ENCODE measurements at places on chromosomes 6 and 20. TPM values are rescaled to one million over a fixed set of nuclear protein-coding genes. Genes with fewer than 3 reads are reported as not detected.

Gene ARFGEF3
- total RNA-seq = 0.07 TPM

Gene VNN1
- total RNA-seq = not detected

Gene TFAP2A
- 0.40 TPM for total RNA-seq

Gene PRSS16
- total RNA-seq = 12.1 TPM

Gene CAGE1
- total RNA-seq = 0.11 TPM

Gene DEFB126
- not detected for total RNA-seq

Gene RFX6
- not detected for total RNA-seq

Gene NDUFAF4
- 142 TPM for total RNA-seq

Gene WFDC6
- not detected for total RNA-seq

GRCh38 chr6:32865724-32866443 lies 11.9 kb downstream of the PSMB9 start:
- no peak overlapping the region for H3K27ac ChIP-seq
- no peak overlapping the region for H3K4me3 ChIP-seq
- H3K36me3 ChIP-seq = no peaks in the 10 kb centered on the region
- H3K4me1 ChIP-seq = no peaks in the 10 kb centered on the region
- no peak for DNase-seq

GRCh38 chr20:36861625-36861874 lies 14.4 kb upstream of the TLDC2 start:
- H3K27ac ChIP-seq = peak overlapping the region; percentile 76
- H3K36me3 ChIP-seq = peaks cover 41% of the 10 kb centered on the region
- peaks cover 39% of the 10 kb centered on the region for H3K4me1 ChIP-seq
- no peak for DNase-seq
- H3K27me3 ChIP-seq = no peaks in the 10 kb centered on the region
- H3K4me3 ChIP-seq = peak overlapping the region; percentile 75

DNA sequence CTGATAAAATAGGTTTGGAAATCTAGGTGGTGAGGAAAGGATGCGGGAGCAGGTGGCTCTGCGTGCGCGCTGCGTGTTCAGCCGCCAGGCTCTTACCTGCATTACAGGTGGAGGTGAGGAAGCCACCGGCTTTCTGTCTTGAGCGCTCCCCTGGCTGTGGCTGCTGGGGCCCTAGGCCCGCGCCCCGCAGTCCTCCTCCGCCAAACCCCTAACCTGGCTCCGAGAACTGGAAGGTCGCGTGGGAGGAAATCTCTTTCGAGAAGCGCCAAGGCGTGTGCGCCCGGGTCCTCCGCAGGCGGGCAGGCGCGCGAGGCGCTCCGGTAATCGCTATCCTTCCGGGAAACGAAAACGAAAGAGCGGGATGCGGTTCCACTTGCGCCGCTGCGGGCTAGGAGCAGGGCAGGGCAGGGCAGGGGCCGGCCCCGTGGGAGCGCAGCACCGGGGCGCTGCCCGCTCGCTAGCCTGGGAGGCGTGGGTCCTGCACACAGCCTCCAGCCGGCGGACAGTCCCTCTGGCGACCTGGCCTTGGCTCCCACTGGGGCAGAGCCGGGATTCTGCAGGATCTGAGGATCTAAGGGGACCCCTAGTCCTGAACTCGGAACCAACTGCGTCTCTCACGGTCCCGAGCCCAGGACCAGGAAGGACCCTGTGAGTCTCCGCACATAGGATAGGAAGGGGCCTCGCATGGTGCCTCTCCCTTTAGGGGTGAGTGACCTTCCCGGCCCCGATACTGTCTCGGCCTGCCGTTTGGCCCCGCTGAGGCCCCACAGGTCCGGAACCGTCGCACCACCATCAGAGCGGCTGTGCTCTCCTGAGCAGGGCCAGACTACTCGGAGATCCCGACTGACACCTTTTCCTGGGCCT lies at the start of gene ETV7:
Gene ETV7 (minus strand): TSS at position 230 of the 864 bp plus-strand sequence. CDS start 128 bp downstream, at position 102.
- H3K4me1 ChIP-seq = peaks cover 17% of the 10 kb centered on the region
- H3K27ac ChIP-seq = no peak within 1 kb of the TSS
- H3K36me3 ChIP-seq = no peaks in the 10 kb centered on the region

- peaks cover 25% of the 10 kb centered on the region for H3K4me1 ChIP-seq
- H3K36me3 ChIP-seq = no peaks in the 10 kb centered on the region
- no peak overlapping the region for H3K4me3 ChIP-seq
- H3K27ac ChIP-seq = no peak overlapping the region
These were observed 69.1 kb upstream of the PRSS16 start for GRCh38 chr6:27178407-27178730.

- DNase-seq = no peak
- no peak overlapping the region for H3K4me3 ChIP-seq
- no peak overlapping the region for H3K27ac ChIP-seq
- H3K36me3 ChIP-seq = peaks cover 18% of the 10 kb centered on the region
These were observed 55.4 kb downstream of the SYNJ2 start for GRCh38 chr6:158037021-158037420.

DNA sequence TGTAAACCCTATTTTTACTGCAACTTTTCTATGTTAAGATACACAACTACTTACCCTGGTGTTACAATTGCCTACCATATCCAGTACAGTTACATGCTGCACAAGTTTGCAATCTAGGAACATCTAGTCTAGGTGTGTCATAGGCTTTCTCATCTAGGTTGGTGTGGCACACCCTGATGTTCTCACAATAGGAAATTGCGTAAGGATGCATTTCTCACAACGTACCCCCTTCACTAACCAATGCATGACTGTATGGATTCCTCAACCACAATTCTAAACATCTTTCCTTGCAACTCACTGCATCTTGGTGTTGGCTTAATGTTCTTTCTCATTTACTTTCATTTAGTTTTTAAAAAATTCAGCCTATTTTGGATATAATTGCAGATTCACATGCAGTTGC lies 31.6 kb downstream of the GJA10 start:
- peaks cover 6% of the 10 kb centered on the region for H3K4me1 ChIP-seq
- no peak overlapping the region for H3K4me3 ChIP-seq
- peaks cover 23% of the 10 kb centered on the region for H3K27me3 ChIP-seq
- no peaks in the 10 kb centered on the region for H3K36me3 ChIP-seq
- DNase-seq = no peak

GRCh38 chr6:50455029-50455428 lies 258.3 kb upstream of the TFAP2D start:
- no peak overlapping the region for H3K4me3 ChIP-seq
- no peak for DNase-seq
- no peaks in the 10 kb centered on the region for H3K4me1 ChIP-seq
- no peaks in the 10 kb centered on the region for H3K27me3 ChIP-seq

- H3K4me3 ChIP-seq = peak overlapping the region; percentile 74
- peak overlapping the region; percentile 77 for H3K27ac ChIP-seq
- no peaks in the 10 kb centered on the region for H3K36me3 ChIP-seq
- H3K4me1 ChIP-seq = peaks cover 9% of the 10 kb centered on the region
These were observed 5.3 kb upstream of the HMGN4 start for GRCh38 chr6:26532699-26533531.

GRCh38 chr6:111776236-111777221 lies 96.7 kb downstream of the FYN start:
- no peak overlapping the region for H3K27ac ChIP-seq
- peaks cover 11% of the 10 kb centered on the region for H3K4me1 ChIP-seq
- H3K4me3 ChIP-seq = no peak overlapping the region
- no peaks in the 10 kb centered on the region for H3K36me3 ChIP-seq

DNA sequence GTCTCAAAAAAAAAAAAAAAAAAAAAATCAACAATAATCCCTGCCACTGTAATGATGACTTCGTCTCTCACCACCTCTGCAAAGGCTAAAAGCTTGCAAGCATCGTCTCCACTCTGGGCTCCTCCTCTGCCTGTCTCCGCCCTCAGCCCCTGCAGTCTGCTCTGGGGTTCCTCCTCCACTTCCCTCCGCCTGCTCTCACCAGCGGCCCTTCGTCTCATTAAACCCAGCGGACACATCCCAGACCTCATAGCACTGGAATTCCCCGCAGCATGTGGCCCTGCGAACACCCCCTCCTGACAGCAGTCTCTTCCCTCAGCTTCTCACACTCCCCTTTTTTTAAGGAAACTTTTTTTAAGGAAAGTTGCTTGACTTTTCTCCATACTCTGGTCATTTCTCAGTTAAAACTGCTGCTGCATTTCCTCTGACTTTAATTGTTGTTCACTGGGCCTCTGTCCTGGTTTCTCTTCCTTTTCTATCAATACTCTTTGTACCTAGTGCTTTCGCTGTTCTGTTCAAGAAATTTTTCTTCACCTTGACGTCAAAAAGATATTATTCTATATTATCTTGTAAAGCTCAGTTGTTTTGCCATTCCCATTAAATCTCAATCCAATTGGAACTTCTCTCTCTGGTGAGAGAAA lies 70.9 kb upstream of the PLEKHG1 start:
- no peaks in the 10 kb centered on the region for H3K4me1 ChIP-seq
- H3K27me3 ChIP-seq = peaks cover 46% of the 10 kb centered on the region
- H3K36me3 ChIP-seq = no peaks in the 10 kb centered on the region
- no peak overlapping the region for H3K27ac ChIP-seq
- no peak for DNase-seq

DNA sequence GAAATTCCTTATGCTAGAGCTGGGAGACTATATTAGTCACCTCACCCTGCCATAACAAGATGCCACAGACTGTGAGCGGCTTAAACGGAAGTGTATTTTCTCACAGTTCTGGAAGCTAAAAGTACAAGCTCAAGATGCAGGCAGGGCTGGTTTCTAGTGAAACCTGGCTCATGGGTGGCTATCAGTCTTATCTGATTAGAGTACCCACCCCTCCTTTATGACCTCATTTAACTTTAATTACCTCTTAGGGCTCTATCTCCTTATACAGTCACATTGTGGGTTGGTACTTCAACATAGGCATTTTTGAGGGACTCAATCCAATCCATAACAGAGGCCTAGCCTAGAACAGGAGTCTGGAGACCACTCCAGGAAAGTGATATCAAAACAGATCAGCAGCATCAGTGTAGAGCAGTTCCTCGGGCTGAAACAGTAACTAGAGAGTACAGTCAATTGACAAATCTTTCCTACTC lies 2.3 kb upstream of the SNRNP48 start:
- peaks cover 30% of the 10 kb centered on the region for H3K27me3 ChIP-seq
- peaks cover 7% of the 10 kb centered on the region for H3K36me3 ChIP-seq
- no peak overlapping the region for H3K27ac ChIP-seq
- DNase-seq = no peak
- peaks cover 8% of the 10 kb centered on the region for H3K4me1 ChIP-seq

GRCh38 chr6:21244897-21245470 lies 348.6 kb upstream of the SOX4 start:
- H3K27me3 ChIP-seq = no peaks in the 10 kb centered on the region
- H3K4me1 ChIP-seq = no peaks in the 10 kb centered on the region
- H3K27ac ChIP-seq = no peak overlapping the region
- no peak for DNase-seq
- H3K4me3 ChIP-seq = no peak overlapping the region

DNA sequence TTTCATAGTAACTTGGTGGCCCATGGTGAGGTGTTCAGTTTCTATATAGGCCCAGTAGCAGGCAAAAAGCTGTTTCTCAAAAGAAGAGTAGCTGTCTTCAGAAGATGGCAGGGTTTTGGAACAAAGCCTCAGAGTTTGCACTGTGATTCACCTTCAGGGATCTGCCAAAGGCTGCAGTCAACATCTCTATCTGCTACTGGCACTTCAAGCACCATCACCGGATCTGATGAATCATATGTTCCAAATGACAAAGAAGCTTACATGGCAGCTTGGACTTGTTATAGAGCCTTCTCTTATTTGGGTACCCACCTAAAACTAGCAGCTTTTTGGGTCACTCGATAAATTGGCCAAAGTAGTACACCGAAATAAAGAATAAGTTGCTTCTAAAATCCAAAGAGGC lies 39.5 kb downstream of the PKIB start:
- no peak overlapping the region for H3K27ac ChIP-seq
- no peaks in the 10 kb centered on the region for H3K36me3 ChIP-seq
- H3K4me1 ChIP-seq = no peaks in the 10 kb centered on the region
- H3K27me3 ChIP-seq = no peaks in the 10 kb centered on the region
- no peak overlapping the region for H3K4me3 ChIP-seq
- no peak for DNase-seq

GRCh38 chr6:16822975-16823717 lies 61.9 kb upstream of the ATXN1 start:
- no peaks in the 10 kb centered on the region for H3K36me3 ChIP-seq
- H3K4me1 ChIP-seq = no peaks in the 10 kb centered on the region
- H3K4me3 ChIP-seq = no peak overlapping the region

GRCh38 chr6:25042036-25042521 lies 106.3 kb upstream of the RIPOR2 start:
- no peaks in the 10 kb centered on the region for H3K4me1 ChIP-seq
- no peaks in the 10 kb centered on the region for H3K27me3 ChIP-seq
- H3K4me3 ChIP-seq = no peak overlapping the region

DNA sequence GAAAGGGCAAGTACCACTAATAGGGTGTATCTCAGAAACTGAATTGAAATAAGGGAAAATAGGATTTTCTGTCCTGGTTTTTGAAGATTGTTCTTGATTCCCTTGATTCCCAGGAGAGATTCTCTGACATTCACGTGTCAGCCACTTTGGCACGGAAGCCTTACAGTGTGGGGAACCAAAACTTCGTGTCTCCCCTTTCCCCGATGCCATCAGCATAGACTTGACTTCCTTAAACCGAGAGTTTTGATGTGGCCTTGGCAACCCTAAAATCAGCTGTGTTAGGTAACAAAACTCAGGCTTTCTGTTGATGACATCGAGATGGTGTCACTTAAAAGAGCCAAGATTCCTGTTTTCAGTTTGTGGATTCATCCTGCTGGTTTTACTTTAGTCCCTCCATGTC lies 7.5 kb downstream of the HMGN4 start:
- H3K27me3 ChIP-seq = no peaks in the 10 kb centered on the region
- H3K27ac ChIP-seq = no peak overlapping the region
- peaks cover 4% of the 10 kb centered on the region for H3K4me1 ChIP-seq

DNA sequence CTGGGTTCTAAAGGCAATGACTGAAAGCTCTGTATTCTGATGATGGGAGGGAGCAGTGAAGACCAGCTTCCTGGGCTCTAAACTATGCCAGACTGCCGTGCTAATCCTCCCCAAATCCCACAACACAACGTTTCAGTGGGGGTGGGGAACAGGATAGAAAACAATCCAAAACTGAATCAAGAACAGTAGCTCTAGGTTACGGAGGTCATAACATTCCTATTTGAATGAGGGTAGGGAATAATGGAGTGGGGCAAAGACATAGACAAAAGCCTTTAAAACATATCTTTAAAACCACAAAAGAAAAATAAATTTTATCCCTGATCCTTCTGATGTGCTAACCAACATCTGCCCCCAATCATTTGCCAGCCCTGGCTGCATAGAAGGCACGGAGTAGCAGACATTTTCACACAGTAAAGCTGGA lies 7.8 kb downstream of the USP49 start:
- no peaks in the 10 kb centered on the region for H3K4me1 ChIP-seq
- no peak overlapping the region for H3K27ac ChIP-seq
- H3K27me3 ChIP-seq = no peaks in the 10 kb centered on the region
- DNase-seq = no peak
- no peaks in the 10 kb centered on the region for H3K36me3 ChIP-seq

All from K562 (cell line).